T-cell (primary cell): ENCODE measurements at places on chromosomes 16 and 17.

- no peak for DNase-seq
Measured at GRCh38 chr16:14360326-14361037, 269.6 kb downstream of the PARN start.

DNA sequence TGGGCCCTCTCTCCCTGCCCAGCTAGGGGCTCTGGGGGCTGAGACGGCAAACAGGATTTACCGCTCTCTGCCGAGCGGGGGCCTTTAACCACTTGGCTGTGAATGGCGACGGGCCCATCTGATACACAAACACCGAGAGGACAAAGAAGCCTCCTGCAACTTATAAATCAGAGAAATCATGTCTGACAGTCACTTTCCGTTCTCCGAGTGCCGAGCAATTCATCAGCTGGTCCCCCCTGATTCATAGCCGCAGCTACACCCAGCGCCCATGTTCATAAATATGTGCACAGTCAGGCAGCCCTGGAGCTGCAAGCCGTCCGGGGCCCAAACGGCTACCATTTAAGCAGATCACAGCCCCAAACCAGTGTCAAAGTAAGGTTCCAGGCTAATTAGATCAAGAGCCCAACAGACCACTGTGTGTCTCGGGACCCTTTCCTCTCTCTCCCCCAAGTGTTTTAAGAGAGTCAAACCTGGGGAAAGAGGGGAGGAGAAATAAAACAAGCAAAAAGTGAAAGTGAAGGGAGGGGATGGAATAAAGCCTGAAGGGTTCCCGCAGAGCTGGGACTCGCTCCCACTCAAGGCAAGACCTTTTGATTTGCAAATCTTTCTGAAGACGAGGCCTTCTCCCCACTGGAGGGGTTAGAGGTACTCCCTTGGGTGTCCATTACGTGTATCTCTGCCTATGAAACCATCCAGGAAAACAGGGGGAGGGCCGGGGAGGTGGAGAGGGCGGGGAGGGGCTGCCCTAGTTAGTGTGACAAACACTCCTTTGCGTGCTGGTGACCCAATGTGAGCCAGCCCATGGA lies 154.7 kb downstream of the C16orf78 start:
- DNase-seq, result no peak

GRCh38 chr16:87052506-87052905 lies 264.7 kb downstream of the C16orf95 start:
- no peak for DNase-seq

GRCh38 chr17:79989106-79989835 lies 46.4 kb downstream of the TBC1D16 start:
- DNase-seq, result no peak

GRCh38 chr16:84177741-84178073 lies 9.2 kb downstream of the TAF1C start:
- DNase-seq, result no peak

- peak; percentile 14 for DNase-seq
Measured at GRCh38 chr16:20774703-20775362, 11.0 kb downstream of the ACSM3 start.

DNA sequence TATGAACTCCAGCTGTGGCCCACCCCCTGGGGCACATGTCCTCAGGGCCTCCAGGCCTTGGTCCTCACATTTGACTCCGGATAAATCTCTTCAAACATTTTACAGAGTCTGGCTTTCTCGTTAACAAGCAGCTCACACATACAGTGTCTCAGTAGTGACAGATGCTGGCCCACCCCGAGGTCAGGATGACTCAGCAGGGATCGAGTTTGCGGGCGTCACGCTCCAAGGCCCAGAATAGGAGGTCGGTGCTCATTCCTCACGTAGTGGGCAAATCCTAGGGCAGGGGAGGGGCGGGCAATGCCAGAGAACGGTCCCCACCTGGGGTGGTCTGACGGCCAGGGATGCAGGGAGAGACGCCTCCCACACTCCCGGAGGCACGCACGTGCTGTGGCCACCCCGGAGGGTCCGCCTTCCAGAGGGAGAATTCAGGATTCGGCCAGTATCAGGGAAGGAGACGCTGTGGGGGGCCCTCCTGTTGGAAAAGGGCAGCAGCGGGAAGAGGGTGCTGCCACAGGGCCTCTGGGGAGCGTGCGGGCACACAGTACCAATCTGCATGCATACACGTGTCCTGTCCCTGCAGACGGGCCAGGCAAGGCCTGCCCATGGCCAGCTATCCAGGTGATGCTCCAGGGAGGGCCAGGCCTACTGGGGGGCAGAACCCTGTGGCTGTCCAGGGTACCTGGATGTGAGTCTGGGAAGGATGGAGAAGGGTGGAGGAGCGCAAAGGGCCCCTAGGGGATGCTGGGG lies 8.6 kb downstream of the SLC7A5 start:
- DNase-seq, result no peak

GRCh38 chr17:59389066-59389465 lies 57.6 kb downstream of the YPEL2 start:
- no peak for DNase-seq

GRCh38 chr16:17412791-17413190 lies 58.0 kb downstream of the XYLT1 start:
- no peak for DNase-seq

- no peak for DNase-seq
Measured at GRCh38 chr17:37212179-37212578, 163.6 kb upstream of the C17orf78 start.

GRCh38 chr16:57145046-57146021 lies 40.5 kb downstream of the PSME3IP1 start:
- no peak for DNase-seq

DNA sequence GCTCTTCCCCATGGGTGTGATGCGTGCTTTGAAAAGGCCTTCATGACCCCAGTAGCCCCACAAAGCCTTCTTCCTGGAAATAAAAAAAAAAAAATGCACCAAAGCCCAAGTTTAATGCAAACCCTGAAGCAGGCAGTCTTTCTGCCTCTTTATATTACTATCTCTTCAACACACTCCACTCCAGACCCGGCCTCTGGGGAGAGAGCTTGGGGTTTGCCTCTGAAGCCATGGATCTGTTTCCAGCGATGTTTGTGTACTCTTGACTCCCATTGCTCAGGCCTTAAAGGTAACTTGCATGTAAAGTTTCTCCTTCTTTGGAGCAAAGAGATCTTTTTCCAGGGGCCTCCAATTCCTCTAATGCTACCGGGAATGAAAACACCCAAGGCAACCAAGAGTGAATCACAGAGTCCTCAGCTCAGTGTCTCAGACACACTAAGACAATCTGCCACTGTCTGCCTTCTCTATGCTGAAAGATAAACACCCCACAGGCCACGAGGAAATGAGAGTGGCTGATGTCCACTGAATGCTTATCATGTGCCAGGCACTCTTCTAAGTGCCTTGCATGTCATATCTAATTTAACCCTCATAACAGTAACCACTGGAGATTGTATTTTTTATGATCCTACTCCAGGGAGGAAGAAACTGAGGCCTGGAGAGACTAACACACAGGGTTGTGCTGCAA lies 56.4 kb upstream of the AKTIP start:
- no peak for DNase-seq

DNA sequence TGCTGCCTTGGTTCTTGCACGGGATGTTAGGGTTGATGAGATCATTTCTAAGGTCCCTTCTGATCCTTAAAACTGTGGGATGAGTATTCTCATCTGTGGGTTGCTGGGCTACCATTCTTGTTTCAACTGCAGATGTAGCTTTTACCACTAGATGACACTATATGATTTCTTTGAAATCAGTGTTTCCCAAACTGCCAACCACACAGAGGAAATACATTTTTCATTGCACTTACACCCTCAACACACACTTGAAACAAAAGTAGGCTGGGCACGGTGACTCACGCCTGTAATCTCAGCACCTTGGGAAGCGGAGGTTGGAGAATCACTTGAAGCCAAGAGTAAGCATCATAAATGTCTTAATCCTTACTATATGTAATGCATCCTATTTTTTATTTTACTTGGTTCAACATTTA lies 15.3 kb downstream of the LCMT1 start:
- no peak for DNase-seq

DNA sequence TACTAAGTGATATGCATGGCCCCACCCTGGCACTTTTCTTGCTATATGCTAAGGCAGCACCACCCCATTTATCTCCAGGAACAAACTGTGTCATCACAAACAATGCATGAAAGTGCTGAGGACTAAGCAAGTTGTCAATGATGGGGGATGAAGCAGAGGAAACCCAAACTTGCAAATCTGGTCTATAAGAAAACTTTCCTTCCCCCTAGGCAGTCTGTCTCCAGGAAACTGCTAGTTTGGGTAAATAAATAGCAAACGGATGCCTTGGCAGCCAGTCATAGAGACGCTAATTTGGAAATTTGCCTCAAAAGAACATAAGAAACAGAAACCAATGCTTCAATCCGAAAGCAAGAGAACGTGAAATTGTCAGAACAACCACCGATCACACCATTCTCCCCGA lies 5.6 kb upstream of the HSBP1 start:
- no peak for DNase-seq

GRCh38 chr17:4997302-4998026 lies at the start of the genes INCA1 and KIF1C:
INCA1 (minus strand) TSS chr17:4997522; CDS start chr17:4994437, 3,085 bp downstream.
KIF1C (plus strand) TSS chr17:4997950; CDS start chr17:5000247, 2,297 bp downstream.
- DNase-seq, result peak; percentile 79

DNA sequence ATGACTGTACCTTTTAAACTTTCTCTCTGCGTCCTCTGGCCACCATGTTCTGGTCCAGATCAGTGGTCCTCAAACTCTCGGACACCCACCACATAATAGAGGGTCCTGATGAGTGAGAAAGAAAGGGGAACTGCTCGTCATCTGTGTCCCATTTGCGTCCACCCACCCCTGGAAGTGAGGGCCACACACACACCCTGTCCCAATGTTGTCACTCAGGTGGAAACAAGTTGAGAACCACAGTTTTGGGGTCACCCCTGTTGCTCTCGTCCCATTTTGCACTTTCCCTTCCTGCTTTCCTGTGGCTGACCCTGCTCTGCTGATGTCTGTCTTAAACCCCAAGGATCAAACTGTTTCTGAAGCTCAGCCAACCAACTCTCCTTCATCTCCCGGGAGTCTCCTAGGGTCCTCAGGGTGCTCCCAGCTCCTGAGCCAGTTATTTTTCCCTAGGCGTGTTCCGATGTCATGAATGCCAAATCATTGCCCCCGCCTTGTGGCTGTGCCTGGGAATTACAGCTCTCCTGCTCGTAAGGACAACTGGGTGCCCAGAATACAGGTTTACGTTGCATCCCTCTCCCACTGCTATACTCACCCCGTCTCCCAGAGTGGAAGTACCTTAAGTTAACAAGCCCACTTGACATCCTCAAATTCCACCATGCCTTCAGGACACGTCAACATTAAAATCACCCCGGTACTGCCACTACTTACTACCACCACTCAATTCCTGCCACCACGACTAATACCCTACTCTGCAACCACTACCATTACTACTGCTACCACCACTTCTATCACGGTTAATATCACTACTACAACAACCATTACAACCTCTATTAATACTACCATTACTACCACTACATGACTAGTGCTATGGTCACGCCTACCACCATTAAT lies 26.0 kb upstream of the HNF1B start:
- DNase-seq, result no peak

DNA sequence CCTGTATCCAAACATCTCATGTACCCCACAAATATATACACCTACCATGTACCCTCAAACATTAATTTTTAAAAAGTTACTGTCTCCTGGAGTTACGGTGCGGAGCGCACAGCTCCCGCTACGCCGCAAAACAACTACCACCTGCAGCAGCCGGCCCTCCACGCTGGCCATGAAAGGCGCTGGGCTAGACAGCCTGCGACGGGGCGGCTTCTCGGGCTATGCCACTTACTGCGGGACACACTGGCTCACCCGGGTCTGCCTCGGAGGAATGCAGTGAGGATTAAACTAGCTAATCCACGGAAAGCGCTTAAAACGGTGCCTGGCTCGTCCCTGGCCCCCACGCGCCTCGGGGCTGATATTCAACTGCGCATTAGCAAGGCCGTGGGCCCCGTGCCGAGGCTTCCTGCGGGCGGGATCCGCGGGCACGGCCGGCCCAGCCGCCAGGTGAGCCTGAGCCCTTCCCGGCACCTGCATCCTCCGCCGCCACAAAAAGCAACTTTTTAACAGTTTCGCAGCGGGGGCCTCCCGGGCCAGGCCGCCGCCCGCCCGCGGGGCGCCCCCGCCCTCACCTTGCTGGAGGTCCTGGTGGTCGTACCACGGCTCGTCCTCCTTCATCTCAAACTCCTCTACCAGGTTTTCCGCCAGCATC lies 633 bp downstream of the CDR2 start:
- DNase-seq, result peak; percentile 18

GRCh38 chr16:4160658-4161430 lies 44.6 kb upstream of the ADCY9 start:
- no peak for DNase-seq

GRCh38 chr17:19533718-19534561 lies at the start of gene SLC47A1:
SLC47A1 (plus strand) TSS chr17:19533854; CDS start chr17:19533940, 86 bp downstream.
- DNase-seq, result no peak

- no peak for DNase-seq
Measured at GRCh38 chr16:12358898-12359297, 382.4 kb downstream of the SNX29 start.
